ENCODE measurements at places on chromosomes 7 and 10. TPM values are rescaled to one million over a fixed set of nuclear protein-coding genes. Genes with fewer than 3 reads are reported as not detected.
A peak's percentile ranks its signal among the peaks of the same experiment; 100 is the strongest.

DNA sequence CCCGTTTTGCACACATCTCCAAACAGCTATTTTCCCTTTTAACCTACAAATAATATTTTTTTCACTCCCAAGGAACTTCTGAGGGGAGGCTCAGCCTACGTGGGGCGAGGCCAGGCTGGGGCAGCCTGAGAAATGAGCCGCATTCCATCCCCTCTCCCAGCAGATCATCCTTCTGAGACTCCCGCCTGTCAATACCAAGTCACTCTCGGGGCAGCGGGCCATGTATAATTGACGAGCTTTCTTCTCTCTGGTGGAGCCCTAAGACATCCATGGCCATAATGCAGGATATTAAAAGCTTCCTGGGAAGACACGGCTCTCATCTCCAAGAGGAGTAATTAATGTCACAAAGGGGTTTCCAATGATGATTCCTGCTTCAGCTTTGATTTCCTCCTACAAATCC, 37.8 kb upstream of the CHST15 start:
- DNase-seq = no peak

GRCh38 chr7:82548141-82548688, 104.6 kb upstream of the CACNA2D1 start:
- no peak for DNase-seq

DNA sequence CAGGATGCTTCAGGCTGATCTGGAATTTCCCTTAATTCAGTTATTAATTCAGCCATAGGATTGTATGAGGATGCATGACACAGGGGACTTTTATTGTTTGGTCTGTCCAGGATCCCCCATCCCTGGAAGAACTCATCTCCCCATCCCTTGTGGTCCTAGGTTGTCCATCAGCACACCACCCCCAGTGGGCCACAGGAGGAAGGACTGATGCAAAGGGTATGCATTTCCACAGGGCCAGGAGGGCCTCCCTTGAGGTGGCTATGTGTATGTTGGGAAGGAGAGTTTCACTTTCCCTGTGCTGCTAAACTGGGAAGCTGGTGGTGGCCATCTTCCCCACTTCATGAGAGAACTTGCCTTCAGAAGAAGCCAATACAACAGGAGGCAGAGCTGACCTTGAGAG, 44.6 kb upstream of the GRB10 start:
- DNase-seq = no peak

GRCh38 chr7:3897430-3898372, 596.6 kb downstream of the SDK1 start:
- peak; percentile 77 for DNase-seq

- no peak for DNase-seq
These were observed 51.6 kb downstream of the RNLS start for GRCh38 chr10:88531392-88532052.

DNA sequence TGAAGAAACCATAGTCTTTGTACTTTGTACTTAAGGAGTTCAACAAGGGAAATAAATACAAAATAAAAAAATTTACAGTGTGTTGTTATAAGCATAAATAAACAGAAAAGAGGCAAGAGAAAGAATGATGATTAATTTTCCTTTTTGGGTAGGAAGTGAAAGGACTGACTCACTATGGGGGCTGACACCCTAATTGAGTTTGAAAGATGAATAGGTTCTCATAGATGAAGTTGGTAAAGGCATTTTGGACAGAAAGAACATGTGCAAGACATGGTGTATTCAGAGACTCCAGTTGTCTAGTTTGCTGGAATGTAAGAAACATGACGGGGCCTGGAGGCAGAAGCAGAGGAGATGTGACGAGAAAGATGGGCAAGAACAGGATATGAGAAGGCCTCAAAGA, 83.7 kb downstream of the VPS50 start:
- DNase-seq = no peak

GRCh38 chr10:88157981-88158465, 294.6 kb downstream of the PTEN start:
- DNase-seq = no peak

- DNase-seq = peak; percentile 83
These were observed 46.1 kb downstream of the ARMH3 start for GRCh38 chr10:102009801-102010425.

- no peak for DNase-seq
These were observed 10.1 kb downstream of the KIF5B start for GRCh38 chr10:32046151-32046550.

DNA sequence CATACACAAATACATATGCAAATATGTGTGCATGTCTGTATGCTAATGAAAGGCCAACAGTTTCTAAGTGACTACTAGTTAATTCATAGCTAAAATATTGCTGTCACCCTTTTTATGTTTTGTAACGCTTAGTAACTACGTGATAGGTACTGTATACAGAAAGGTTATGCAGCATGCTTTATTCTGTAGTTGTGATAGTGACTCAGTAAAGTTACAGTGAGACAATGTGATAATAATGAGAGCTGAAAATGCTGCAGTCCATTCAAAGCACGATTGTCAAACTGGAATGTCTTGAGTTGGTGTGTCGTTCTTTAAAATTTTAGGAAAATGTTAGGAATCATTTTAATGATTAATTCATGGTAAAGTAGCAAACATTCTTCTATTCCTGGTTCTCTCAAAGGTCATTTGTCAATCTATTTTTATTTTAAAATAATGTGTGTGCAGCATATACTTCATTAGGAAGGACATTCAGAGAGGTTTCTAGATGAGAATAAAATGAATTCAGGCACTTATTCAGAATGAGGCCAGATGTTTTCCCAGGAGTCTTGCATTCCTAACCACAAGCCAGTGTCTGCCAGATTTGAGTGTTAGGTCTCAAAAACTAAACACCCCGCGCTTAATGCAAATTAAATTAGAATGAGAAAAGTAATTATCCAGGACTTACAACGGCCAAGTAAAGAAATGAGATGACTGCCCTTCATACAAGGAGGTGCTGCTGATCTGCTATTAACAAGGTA, 408.8 kb upstream of the FZD8 start:
- no peak for DNase-seq

DNA sequence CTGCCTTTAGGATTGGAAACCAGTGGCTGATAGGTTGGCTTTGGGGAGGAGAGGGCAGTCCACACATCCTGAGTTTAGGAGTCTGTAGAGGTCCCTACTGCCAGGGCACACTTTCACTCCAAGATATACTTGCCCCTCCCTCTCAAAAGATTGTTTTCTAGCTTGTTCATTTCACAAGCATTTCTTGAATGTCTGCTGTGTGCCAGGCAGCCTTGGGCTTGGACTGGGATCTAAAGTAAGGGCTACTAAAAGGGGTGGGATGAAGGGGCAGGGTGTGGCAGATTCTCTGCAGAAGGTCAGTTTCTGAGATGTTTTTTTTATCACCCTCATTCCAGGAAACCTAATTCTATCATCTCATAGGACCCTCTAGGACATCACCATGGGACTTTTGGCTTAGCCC, 272.4 kb downstream of the SKAP2 start:
- DNase-seq = no peak

- no peak for DNase-seq
These were observed 124.6 kb upstream of the GLCCI1 start for GRCh38 chr7:7843972-7844371.

DNA sequence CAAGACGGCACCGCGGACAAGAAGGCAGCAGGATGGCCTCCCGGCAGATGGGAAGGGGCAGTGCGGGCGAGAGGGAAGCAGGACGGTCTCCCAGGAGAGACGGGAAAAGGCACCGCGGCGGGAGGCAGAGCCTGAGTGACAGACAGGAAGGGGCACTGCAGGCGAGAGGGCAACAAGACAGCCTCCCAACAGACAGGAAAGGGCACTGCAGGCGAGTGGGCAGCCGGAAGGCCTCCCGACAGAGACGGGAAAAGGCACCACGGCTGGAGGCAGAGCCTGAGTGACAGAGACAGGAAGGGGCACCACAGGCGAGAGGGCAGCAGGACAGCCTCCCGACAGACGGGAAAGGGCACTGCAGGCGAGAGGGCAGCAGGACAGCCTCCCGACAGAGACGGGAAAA, 32.6 kb downstream of the ESYT2 start:
- no peak for DNase-seq

DNA sequence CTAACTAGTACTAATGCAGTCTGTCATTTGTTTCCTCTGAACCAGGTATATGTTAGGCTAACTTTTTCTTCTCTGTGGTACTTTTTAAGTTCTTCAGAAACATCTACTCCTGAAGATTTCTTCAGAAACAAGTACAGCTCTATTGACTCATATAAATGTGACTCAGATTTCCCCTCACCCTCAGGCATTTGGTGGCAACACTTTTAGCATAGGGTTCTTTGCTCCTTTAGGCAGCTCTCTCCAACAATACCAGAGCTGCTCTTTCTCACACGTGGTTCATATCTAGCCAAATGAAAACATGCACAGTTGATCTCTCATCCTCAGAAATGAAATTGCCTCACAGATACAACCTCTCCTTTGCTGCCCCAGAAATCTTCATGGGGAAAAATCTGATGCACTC, 939.8 kb downstream of the SORCS1 start:
- DNase-seq = no peak

- DNase-seq = no peak
These were observed 64.3 kb downstream of the FAM171A1 start for GRCh38 chr10:15306735-15307280.

GRCh38 chr10:66214721-66215404, 711.0 kb upstream of the LRRTM3 start:
- DNase-seq = peak; percentile 19

- DNase-seq = no peak
These were observed 49.6 kb upstream of the COBL start for GRCh38 chr7:51366172-51366728.

DNA sequence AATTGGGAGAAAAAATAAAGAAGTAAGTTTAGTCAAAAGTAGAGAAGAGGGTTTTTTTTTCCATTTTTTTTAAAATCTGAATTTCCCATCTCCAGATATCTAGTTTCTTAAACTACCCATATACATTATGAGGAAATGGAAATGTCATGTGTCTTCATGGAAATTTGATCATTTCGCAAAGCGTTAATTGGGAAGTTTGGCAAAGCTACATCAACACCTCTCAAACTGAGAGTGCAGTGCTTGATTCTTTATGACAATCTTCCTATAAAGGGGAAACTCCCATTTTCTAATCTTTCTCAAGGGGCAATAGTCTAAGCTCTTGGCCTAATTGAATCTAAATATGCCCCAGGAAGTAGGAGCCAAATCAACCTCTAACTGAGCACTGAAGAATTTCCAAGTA, 110.4 kb upstream of the INHBA start:
- DNase-seq = no peak

DNA sequence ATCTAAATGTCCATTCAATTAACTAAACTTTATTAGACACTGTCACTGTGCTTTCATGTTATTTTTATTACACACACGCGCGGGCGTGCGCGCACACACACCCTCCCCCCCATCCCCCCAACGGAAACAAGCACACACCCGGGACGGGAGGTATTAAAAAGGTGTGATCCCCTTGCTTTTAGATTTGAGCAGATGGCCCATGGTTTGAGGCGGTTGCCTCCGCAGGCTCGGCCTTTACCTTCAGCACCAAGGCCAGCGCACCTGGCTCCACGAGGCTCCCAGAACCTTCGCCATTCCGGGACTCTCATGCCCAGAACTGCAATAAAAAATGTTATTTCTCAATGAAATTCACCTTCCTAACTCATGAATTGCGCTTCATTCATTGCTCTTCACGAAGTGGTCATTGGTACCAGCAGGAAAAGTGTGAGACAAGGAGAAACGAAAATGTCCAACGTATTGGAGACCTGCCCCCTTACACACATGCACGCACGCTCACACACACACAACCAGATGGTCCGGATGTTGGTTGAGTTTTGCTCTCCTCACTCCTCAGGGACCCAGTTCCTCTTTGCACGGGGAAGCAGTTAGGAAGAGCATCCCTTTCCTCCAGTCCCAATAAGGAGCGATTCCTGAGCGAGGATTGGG, 20.8 kb upstream of the PTF1A start:
- DNase-seq = no peak

GRCh38 chr7:136058546-136058945, 81.4 kb upstream of the MTPN start:
- no peak for DNase-seq

GRCh38 chr7:28293527-28293835, 112.9 kb upstream of the JAZF1 start:
- no peak for DNase-seq

DNA sequence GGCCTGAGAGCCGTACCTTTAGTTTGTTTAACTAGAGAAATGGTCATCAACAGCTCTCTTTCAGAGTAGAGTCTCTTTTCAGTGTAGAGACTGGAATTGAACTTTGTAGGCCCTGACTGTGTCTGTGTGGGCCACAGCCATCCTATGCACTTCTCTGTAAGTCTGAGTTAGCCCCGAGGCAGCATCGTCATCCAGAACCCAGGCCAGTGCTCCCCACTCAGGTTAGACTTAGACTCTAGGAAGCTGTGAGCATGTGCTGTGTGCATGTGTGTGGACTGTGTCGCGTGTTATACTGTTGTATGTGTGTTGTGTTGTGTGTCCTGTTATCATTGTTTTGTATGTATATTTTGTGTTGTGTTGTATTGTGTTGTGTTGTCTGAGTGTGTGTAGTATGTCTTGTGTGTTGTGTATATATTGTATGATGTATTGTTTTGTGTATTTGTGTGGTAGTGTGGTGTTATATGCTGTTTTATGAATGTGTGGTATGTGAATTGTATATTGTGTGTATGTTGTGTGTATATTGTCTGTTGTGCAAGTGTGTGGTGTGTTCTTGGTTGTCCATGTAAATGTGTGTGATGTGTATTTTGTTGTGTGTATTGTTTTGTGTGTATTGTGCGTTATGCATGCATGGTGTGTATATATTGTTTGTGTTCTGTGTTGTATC, 18.1 kb upstream of the NCAPG2 start:
- no peak for DNase-seq

DNA sequence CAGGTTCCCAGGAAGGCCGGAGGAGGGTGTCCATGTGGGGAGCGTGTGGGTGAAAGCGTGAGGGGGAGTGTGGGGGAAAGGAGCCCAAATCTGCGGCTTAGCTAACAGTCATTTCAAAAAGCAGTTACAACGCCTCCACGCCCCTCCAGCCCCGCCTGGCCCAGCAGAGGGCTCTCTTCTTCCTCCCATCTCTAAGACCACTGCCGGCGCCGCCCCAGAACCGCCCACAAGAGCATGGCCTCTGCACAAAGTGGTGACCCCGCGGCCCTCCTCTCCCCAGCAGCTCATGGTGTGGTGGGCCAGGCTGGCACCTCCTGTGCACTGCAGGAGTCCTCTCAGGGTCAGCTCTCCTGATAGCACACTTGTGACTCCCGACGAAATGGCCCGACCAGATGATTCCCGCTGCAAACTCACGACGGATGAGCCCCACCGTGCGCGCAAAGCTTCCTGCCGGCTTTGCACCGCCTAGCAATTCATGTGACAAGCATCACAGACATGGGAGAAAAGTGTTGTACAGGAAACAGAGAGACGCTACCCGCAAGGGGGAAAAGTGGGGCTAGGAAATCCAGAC, 12.4 kb upstream of the HUS1 start:
- peak; percentile 51 for DNase-seq

DNA sequence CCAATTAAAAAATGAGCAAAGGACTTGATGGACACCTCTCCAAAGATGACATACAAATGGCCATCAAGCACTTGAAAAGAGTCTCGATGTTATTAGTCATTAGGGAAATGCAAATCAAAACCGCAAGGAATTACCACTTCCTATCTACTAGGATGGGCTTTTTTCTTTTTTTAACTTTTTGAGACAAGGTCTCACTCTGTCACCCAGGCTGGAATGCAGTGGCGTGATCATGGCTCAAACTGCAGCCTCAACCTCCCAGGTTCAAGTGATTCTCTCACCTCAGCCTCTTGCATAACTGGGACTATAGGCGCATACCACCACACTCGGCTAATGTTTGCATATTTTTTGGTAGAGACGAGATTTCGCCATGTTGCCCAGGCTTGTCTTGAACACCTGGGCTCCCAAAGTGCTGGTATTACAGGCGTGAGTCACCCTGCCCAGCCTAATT, 13.6 kb downstream of the NKX1-2 start:
- peak; percentile 66 for DNase-seq

ELFN1 gene
- total RNA-seq = 0.37 TPM

PON1 gene
- not detected for total RNA-seq

JMJD1C gene
- total RNA-seq = 31.5 TPM

CHST3 gene
- 4.3 TPM for total RNA-seq

NKX1-2 gene
- 0.02 TPM for total RNA-seq

Measured in H4 (cell line).